Esophagus squamous epithelium (tissue), 5 donors: ENCODE measurements at places on chromosomes 7 and 10. TPM values are rescaled to one million over a fixed set of nuclear protein-coding genes. Genes with fewer than 3 reads are reported as not detected.

The SLC18A3 gene
- not detected for total RNA-seq

GRCh38 chr10:17292375-17292774 is 64.3 kb downstream of the VIM start:
- no peaks in the 10 kb centered on the region for H3K36me3 ChIP-seq
- H3K4me1 ChIP-seq: no peaks in the 10 kb centered on the region
- H3K4me3 ChIP-seq: no peak overlapping the region
- H3K27me3 ChIP-seq: no peaks in the 10 kb centered on the region
- no peak overlapping the region for H3K27ac ChIP-seq

DNA sequence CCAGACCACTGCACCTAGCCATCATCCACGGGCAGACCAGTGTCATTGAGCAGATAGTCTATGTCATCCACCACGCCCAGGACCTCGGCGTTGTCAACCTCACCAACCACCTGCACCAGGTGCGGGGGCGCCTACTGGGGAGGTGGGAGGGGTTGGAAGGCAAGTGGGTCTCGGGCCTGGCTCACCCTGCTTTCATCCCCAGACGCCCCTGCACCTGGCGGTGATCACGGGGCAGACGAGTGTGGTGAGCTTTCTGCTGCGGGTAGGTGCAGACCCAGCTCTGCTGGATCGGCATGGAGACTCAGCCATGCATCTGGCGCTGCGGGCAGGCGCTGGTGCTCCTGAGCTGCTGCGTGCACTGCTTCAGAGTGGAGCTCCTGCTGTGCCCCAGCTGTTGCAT is 4.6 kb downstream of the NFKB2 start:
- H3K4me3 ChIP-seq: no peak overlapping the region
- H3K27ac ChIP-seq: no peak overlapping the region
- H3K4me1 ChIP-seq: peaks cover 31% of the 10 kb centered on the region

DNA sequence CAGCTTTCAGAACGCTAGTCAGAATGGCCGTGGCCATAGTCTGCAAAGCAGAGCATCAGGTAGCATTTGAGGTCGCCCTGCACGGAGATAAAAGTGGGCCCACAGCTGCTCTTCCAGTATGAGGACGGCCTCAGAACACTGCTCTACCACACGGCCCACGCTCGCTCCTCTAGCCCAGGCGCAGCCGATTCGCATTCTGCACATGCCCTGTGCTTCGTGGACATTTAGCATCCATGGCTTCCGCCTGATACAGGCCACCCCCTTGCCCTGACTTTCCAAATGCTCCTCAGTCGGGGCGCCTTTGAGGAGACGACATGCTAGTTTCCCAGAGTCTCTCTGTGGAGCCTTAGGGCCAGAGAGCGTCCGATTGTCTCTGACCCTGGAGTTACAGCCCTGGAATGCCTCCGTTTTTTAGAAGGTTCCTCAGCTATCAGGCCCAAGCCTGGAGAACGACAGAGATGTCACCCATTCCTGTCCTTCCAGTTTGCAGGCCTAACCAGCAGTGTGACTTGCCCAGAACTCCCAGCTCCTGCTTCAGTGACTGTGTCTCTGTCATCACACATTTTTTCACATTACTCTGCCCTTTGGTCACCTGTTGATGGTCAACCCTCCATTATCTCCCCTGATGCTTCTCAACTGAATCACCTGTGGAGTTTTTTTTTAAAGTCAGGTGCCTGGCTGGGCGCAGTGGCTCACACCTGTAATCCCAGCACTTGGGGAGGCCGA is 14.3 kb downstream of the STRA8 start:
- no peaks in the 10 kb centered on the region for H3K27me3 ChIP-seq
- no peak for DNase-seq
- H3K4me1 ChIP-seq: peaks cover under 1% of the 10 kb centered on the region
- no peak overlapping the region for H3K4me3 ChIP-seq

DNA sequence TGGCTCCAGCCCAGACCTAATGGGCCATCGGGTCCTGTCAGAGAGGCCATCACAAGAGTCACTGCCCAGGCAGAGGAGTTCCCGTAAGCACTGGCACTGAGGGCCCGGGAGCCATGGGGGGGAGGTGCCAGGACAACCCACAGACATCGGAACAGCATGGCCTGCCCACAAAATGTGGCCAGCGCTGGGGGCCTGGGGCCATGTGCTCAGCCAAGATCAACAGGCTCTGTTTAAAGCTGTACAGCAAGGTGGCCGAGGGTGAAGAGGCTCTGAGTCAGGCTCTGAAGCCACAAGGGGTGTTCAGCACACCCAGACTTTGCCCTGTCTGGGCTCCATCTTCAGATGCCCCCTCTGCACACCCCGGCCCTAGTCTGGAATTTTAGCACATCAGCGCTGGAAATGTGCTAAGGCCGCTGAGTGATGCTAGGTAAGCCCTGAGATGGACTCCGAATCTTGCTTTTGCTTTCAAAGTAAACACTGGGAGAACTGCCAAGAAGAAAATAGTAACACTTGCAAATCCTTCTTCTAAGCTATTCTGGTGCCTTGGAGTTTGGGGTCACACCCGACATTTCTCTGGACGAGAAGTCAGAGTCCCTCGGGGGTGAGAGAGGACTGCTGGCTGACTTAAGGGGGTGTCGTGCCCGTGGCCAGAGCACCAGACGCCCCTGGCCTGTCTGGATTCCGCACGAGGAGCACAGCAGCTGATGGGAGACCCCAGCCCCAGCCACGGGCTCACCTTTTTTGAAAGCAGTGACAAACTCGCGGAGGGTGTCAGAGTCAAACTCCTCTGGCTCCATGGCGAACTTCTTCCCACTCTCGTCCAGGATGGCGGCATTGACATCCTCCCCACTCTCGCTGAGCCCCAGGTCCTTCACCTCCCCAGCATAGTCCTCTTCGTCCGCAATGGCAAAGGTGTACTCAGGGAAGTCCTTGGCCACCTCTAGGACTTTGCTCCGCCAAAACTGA is 23.6 kb downstream of the PDIA4 start:
- H3K36me3 ChIP-seq: peaks cover 22% of the 10 kb centered on the region
- H3K27ac ChIP-seq: no peak overlapping the region
- DNase-seq: no peak
- no peak overlapping the region for H3K4me3 ChIP-seq
- H3K27me3 ChIP-seq: no peaks in the 10 kb centered on the region

- no peak overlapping the region for H3K4me3 ChIP-seq
- H3K36me3 ChIP-seq: no peaks in the 10 kb centered on the region
- no peak for DNase-seq
- no peaks in the 10 kb centered on the region for H3K4me1 ChIP-seq
Measured at GRCh38 chr10:88158526-88159122, 295.2 kb downstream of the PTEN start.

The ZNF107 gene
- total RNA-seq: 4.0 TPM

DNA sequence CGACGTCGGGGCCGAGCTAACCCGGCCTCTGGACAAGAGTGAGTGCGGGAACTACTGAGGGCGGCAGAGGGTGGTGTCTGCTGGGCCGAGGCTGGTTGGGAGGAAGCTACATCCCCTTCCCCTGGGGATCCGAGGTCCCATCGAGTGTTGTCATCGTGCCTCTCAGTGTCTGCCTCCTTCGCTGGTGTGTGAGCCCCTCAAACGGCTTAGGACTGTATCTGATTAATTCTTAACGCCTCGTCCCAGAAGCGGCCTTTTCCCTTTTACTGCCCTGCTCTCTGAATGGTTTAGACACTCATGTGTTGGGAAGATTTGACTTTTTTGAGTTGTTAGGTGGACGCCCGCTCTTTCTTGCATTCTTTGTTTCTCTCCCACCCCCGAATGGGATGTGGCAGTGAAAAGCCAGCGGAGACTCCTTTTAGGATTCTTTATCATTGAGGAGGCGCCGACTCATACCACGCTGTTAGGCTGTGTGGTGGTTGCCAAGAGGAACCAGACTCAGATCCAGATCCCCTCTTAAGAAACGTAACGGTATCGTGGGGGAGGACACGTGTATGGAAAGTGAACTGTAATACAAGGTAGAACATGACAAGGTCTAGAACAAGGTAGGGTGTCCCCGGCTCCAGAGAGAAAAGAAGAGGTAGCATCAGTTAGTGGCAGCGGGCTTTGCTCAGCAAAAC is 631 bp downstream of the SUPV3L1 start:
- no peaks in the 10 kb centered on the region for H3K27me3 ChIP-seq
- no peak for DNase-seq
- peaks cover 39% of the 10 kb centered on the region for H3K4me1 ChIP-seq
- H3K4me3 ChIP-seq: peak overlapping the region; percentile 100
- no peaks in the 10 kb centered on the region for H3K36me3 ChIP-seq
- peak overlapping the region; percentile 92 for H3K27ac ChIP-seq

GRCh38 chr10:89540420-89540949 is 5.1 kb upstream of the SLC16A12 start:
- H3K36me3 ChIP-seq: no peaks in the 10 kb centered on the region
- H3K4me3 ChIP-seq: no peak overlapping the region
- H3K27ac ChIP-seq: no peak overlapping the region

The HECW1 gene
- 0.19 TPM for total RNA-seq

- no peaks in the 10 kb centered on the region for H3K4me1 ChIP-seq
- no peak overlapping the region for H3K27ac ChIP-seq
- no peak overlapping the region for H3K4me3 ChIP-seq
Measured at GRCh38 chr10:20521186-20521585, 375.9 kb downstream of the NEBL start.

GRCh38 chr10:102435529-102436233 is 3.3 kb upstream of the CUEDC2 start:
- no peak for DNase-seq
- H3K4me3 ChIP-seq: peak overlapping the region; percentile 13
- peak overlapping the region; percentile 49 for H3K27ac ChIP-seq
- peaks cover 16% of the 10 kb centered on the region for H3K4me1 ChIP-seq
- no peaks in the 10 kb centered on the region for H3K36me3 ChIP-seq
- no peaks in the 10 kb centered on the region for H3K27me3 ChIP-seq

DNA sequence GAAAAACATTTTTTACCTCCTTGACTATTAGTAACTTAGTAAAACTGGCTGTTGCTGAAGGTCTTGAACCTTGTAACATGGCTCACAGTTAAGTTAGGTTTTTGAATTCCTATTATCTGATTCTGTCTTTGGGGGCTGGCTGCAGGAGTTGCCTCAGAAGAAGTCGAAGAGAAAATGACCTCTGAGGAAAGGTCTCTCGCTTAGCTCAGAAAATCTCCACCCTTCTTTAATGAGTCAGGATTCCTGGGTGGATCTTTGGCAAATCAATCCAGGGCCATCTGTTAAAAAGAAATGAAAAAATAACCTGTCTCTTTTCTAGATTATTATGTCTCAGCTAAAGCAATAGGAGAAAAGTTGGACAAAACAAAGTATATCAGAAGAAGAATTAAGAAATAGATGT is 267.8 kb upstream of the SEMA3C start:
- no peaks in the 10 kb centered on the region for H3K36me3 ChIP-seq
- no peak overlapping the region for H3K27ac ChIP-seq
- peaks cover 11% of the 10 kb centered on the region for H3K4me1 ChIP-seq
- no peaks in the 10 kb centered on the region for H3K27me3 ChIP-seq

The SH3PXD2A gene
- total RNA-seq: 56.7 TPM

DNA sequence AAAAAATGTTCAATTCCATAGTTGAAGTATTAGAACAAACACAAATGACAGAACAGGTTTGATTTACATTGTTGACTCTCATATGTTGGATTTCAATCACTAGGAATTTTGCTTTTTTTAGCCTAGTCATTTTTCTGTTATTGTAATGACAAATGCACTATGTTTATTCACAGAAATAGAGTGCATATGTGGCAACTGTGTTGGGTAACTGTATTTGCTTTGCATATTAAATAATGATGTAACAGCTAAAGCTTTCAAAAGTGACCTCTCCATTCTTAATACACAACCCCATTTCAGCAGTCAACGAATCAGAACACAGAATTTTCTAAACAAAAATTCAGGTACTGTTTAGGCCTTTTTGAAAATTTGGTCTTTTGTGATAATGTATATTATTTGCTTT is 54.0 kb upstream of the SLC26A5 start:
- H3K36me3 ChIP-seq: no peaks in the 10 kb centered on the region
- no peaks in the 10 kb centered on the region for H3K4me1 ChIP-seq
- DNase-seq: no peak
- H3K27me3 ChIP-seq: no peaks in the 10 kb centered on the region
- H3K4me3 ChIP-seq: no peak overlapping the region
